ENCODE measurements at places on chromosomes 2 and 18.

DNA sequence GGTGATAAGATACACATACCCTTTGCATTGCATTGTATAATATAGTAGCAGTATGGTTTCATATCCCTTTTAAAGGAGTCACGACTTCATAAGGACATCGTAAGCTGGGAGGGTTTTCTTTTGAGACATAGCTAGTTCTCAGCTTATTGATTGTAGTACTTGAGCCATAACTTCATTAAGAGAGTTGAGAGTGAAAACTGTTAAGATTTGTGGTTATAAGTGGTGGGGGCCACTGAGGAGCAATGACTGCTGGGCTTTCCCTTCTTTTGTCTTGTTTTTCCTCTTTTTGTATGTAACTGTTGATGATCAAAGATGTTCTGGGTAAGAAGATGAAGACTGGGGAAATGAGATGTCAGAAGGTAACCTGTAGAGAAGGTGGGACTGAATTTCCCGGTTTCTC lies 11.0 kb downstream of the EIF5B start:
- no peak for DNase-seq

DNA sequence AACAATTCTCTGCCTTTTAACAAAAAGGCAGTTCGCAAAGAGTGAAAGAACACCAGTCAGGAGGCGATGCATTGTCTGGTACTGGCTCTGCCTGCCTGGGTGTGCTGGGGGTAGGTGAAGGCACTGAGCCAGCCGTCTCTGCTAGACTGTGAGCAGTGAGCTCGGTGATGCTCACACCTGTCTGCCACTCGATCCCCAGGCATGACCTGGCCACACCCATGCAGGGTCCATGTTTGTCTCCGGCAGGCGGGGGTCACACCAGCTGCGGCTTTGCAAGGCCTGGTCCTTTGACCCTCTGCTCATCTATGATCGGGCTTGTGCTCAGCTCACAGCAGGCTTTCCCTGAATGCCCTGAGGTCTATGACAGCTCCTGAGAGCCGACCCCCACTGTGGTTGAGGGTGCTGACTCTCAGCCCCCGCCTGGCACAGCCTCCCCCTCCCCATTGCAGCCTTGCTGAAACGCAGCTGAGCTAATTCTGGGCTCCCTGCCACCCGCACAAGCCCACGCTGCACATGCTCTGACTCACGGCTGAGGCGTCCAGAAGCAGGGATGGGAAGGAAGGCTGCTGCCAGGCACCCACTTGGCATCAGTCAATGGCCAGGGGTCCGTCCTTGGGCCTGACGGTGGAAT lies 23.7 kb downstream of the CRACDL start:
- no peak for DNase-seq

DNA sequence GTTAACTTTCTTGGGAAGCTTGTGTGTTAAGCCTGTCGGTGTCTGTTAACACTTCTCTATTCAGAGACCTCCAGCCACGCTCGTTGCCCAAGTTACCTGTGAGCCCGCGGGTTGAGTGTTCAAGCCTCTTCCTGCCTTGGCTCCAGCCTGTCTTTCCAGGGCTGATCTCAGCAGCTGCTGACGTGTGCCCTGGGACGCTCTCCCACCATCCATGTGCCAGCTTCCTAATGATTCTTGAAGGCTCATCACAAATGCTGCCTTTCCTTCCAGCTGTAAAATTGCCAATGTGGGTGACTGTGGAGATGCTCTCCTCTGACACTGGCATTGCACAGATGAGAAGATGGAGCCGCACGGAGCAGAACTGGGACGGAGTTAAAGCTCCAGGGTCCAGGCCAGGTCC lies 6.1 kb downstream of the RNF144A start:
- no peak for DNase-seq

- DNase-seq = no peak
These were observed 1310.9 kb upstream of the TMEFF2 start for GRCh38 chr2:193505620-193506019.

GRCh38 chr2:182937870-182938269 lies 71.4 kb upstream of the FRZB start:
- DNase-seq = no peak

GRCh38 chr2:209591021-209591420 lies 167.2 kb downstream of the MAP2 start:
- no peak for DNase-seq
